Effector CD4-positive, alpha-beta T cell (primary cell): ENCODE measurements at places on chromosomes 1 and 21.
A peak's percentile ranks its signal among the peaks of the same experiment; 100 is the strongest.

- DNase-seq, result no peak
Measured at GRCh38 chr1:113981962-113982931, 3.0 kb downstream of the OLFML3 start.

DNA sequence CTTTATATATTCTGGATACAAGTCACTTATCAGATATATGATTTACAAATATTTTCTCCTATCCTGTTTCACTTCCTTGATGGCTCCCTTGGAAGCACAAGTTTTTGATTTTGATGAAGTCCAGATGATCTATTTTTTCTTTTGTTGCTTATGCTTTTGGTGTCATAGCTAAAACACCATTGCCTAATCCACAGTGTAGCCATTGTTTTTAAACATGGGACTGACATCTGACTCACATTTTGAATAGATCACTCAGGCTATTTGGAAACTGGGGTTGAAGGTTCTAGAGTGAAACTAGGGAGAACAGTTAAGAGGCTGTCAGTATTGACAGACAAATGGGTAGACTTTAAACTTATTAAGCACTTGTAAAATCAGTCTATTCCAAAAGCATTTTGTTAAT, 16.6 kb downstream of the AK4 start:
- no peak for DNase-seq

DNA sequence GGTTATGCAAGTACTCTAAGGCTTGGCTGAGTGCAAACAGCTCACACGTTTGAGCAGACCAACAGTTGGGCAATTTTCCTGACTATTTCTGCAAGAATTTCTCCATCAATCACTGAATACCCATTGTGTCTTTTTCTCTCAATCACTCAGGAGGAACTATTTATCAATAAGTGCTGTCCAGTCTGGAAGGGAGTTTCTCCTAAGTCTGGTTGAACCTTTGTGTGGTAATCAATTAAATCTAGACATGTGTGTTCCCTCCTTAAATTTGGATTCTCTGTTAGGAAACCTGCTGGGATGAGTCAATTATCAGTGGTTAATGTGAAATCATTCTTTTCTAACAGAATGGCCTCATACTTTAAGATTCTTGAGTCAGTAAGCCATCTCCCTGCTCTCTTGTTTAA, 6.8 kb upstream of the AADACL3 start:
- no peak for DNase-seq

DNA sequence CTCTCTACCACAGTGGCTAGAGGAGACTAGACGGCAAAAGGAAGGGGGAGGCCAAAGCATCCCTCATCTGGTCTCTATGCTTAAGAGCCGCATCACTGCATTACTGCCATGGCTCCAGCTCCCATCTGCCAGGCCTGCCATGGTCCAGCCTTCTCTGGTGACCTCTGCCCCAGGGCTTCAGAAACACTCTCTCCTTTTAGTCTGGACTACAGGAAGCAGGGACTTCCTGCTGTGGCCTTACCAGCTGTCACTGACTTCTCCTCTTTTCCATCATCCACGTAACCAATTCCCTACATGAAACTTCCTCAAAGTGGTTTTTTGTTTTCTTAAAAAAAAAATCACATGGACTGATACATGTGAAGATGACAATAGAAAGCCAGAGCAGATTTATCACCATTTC, 323.1 kb upstream of the NFIA start:
- DNase-seq, result no peak

DNA sequence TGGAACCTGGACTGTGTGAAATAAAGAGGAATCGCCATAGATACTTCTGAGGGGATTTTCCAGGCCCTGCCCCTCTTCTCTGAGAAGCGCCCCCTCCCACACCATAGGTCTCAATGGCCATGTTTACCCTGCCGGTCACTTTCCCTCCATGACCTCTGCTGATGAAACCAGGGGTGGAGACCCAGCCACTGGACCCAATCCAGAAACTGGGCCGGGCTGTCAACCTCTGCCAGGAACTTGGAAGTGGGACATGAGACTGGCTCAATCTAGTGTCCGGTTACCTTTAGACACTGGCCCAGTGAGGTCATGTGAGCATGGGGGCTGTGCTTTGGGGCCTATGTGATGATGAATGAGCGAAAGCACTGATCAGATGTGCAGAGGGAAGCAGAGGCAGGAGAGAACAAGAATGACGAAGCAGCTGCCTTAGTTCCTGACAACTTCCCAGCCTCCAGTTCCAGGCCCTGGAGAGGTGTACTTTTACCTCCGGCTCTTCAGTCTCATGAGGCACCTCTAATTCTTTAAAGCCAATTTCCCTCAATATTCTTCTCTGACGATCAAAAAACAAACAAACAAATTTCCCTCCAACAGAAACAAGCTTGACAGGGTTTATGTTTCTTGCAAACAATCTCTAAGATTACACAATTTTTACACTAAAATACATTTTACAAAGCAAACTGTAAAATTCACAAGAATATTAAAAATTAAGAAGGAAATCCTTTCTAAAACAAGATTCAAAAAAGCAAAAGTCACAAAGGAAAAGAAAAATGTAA, 4.9 kb downstream of the ASAP3 start:
- DNase-seq, result no peak

- DNase-seq, result no peak
Measured at GRCh38 chr21:31014891-31015290, 23.4 kb downstream of the KRTAP19-8 start.

GRCh38 chr1:32066489-32066873, 6.3 kb upstream of the TMEM39B start:
- DNase-seq, result no peak

DNA sequence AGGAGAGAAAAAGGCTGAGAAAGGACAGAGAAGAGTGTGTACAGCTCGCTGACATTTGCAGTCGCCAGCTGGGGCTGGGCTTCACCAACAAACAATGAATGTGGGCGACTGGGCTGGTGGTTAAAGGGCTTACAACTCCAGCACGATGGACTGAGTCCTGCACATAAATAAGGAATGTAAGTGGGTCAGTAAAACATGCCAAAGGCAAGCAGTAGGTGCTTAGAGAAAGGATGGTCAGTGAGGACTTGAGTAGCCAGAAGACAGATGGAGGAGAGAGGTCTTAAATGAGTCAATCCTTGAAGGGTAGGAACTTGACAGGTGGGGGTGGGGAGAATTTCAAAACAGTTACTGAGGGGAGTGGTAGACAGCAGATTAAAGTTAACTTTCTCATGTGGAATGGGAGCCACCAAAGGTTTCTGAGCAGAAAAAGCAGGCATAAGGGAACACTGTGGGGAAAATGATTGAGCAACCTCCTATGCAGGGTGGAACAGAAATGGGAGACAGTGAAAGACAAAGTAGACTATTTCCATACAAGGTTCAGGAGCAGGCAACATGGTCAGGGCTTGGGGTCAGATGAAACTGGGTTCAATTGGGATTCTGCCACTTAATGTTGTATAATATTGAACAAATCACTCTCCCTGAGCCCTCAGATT, 37.4 kb downstream of the GADD45A start:
- no peak for DNase-seq

DNA sequence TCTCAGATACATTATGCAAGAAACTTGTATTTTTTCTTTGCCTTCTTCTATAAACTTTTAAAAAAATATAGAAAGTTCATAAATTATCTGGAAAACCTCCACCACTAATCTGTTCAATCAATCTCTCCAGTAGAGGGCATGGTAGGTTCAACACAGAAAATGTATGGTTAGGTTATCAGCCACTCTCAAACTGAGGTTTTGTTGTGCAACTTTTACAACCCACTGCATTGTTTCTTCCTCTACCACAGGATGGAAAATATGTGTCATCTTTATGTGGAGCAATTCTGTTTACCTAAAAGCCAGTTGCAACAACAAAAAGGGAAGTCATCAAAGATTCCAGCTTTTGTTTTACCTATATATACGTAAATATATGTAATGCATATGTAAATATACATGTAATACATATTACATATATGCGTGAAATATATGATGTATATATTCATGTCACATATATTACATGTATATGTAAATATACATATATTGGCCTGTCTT, 3.0 kb upstream of the RGS2 start:
- DNase-seq, result peak; percentile 20

GRCh38 chr1:218916720-218917119, 257.0 kb upstream of the LYPLAL1 start:
- DNase-seq, result no peak

GRCh38 chr1:204162494-204163074, 3.6 kb downstream of the REN start:
- peak; percentile 66 for DNase-seq

- DNase-seq, result no peak
Measured at GRCh38 chr1:71944006-71944405, 338.3 kb downstream of the NEGR1 start.

- no peak for DNase-seq
Measured at GRCh38 chr1:14064649-14065442, 364.9 kb downstream of the PRDM2 start.

- no peak for DNase-seq
Measured at GRCh38 chr1:8889925-8890785, 11.7 kb upstream of the ENO1 start.

DNA sequence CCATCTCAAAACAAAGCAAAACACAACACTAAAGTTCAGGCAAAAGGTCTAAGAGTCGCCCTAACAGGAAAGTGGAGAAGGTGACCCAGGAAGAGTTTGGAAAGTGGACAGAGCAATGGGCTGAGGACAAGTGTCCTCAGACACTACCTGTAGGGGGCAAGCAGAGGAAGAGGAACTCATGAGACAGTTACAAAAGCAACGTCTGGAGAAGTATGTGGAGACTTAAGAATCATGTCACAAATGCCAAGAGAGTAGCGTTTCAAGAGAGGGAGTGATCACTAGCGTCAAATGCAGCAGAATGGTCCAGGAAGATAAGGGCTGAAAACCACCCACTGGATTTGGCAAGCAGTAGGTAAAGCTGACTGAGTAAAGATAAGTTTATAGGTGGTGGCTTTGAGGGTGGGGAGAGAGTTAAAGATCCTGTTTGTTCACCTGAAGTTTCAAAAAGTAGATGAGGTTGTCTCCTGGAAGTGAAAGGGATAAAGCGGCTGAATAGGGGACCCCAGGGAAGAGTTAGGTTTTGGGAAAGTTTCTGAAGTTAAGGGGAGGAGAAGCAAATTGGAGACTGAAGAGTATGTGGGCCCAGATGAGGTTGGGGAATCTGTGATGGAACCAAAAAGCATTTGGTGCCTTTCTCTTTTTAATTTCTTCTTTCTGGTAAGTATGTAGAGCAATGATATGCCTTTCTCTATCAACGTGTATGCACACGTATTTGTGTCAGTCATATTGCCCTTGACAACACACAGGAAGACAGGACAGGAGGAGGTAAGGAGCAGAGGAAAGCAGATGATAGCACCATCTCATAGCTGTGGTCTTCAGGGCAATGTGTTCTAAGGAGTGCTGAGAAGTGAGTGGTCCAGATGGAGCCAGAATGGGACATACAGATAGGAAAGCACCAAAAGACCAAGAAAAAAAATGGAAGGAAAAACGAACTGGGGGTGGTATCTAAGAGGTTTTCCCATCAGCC, 3.1 kb downstream of the BSDC1 start:
- no peak for DNase-seq

DNA sequence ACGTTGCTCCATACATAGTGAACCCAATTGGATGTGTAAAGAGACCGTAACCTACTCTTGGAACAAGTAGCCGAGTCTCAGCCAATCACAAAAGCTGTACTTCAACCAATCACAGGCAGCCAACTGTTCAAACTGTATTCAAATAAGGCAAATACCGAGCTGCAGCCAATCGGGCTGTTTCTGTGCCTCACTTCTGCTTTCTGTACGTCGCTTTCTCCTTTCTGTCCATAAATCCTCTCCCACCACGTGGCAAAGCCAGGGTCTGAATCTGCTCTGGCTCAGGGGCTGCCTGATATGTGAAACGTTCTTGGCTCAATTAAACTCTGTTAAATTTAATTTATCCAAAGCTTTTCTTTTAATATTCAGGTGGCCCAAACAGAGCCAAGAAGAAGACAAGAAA, 210.3 kb downstream of the URB2 start:
- no peak for DNase-seq

- DNase-seq, result no peak
Measured at GRCh38 chr1:3106216-3106615, 37.2 kb downstream of the PRDM16 start.

GRCh38 chr1:197001828-197002227, 24.5 kb downstream of the CFHR5 start:
- DNase-seq, result no peak

DNA sequence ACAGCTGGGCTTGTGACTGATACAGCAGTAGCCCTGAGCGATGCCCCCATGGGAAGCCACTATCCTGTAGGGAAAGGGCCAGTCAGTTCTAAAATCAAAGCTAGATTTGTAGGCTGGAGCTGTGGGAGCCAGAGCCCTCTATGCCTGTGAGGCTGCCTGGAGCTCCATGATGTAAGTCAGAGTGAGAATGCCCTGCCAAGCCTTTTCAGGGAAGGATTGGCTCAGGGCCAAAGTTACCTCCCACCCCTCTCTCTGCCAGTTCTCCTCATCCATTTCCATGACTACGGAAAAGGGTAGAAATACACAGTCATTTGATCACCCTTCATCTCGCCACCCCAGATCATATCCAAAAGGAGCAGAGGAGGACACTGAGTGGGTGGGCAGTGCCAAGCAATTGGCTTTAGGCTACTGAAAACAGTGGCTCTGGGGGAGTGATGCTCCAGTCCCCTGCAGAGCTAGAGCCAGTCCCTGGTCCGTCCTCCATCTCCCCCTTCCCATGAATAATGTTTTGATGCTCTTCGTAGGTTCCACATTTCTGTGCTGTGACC, 59.5 kb upstream of the KCNA3 start:
- no peak for DNase-seq
